ENCODE measurements at places on chromosomes 5 and 9.

DNA sequence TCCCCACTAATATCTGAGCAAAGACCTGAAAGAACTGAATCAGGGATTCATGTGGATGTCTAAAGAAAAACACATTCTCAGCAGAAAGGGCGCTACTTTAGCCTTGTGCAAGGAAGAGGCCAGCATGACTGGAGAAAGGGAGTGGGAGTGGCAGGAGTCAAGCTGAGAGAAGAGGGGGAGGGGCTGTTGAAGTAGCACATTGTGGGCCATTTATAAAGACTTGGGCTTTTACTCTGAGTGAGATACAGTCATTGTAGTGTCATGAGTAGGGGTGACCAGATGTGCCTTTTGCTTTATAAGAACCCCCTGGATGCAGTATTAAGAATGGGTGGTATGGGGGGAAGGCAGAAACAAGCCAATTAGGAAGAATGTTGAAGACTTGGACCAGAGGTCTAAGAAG is 452.8 kb downstream of the ENC1 start:
- H3K4me1 ChIP-seq = no peaks in the 10 kb centered on the region
- peaks cover 12% of the 10 kb centered on the region for H3K27me3 ChIP-seq
- DNase-seq = no peak
- no peak overlapping the region for H3K27ac ChIP-seq
- no peak overlapping the region for H3K4me3 ChIP-seq

DNA sequence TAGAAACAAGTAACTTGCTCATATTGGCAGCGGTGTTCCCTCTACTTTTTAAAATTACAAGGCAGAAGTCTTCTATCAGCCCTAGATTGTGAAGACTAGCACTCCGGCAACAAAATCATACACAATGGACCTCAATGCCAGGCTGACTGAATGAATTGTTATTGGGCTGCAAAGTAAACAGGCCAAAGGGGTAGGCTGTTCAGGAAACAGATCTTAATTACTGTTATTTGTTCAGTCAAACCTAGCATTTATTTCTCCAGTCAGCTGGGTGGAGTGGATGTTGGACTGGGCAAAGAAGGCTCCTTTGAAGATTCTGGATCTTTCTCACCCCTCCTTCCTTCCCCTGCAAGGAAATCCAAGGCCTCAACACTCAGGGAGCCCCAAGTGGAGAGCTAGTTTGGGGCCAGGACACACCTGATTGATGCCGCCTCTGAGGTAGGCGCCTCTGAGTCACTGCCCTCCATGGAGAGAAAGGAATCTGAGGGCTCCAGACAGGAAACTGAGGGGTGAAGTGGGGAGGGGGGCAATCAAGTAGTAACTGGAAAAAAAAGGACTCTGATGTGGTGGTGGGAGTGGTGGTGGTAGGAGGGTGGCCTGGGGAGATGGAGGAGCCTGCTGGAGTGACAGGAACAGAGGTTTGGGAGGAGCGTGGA is 35.5 kb downstream of the SERINC5 start:
- peak overlapping the region; percentile 43 for H3K27ac ChIP-seq
- no peak for DNase-seq
- peaks cover 17% of the 10 kb centered on the region for H3K36me3 ChIP-seq
- no peak overlapping the region for H3K4me3 ChIP-seq
- no peaks in the 10 kb centered on the region for H3K27me3 ChIP-seq

GRCh38 chr9:132146039-132146438 is 15.8 kb upstream of the NTNG2 start:
- H3K4me3 ChIP-seq = no peak overlapping the region
- DNase-seq = no peak
- no peak overlapping the region for H3K27ac ChIP-seq

DNA sequence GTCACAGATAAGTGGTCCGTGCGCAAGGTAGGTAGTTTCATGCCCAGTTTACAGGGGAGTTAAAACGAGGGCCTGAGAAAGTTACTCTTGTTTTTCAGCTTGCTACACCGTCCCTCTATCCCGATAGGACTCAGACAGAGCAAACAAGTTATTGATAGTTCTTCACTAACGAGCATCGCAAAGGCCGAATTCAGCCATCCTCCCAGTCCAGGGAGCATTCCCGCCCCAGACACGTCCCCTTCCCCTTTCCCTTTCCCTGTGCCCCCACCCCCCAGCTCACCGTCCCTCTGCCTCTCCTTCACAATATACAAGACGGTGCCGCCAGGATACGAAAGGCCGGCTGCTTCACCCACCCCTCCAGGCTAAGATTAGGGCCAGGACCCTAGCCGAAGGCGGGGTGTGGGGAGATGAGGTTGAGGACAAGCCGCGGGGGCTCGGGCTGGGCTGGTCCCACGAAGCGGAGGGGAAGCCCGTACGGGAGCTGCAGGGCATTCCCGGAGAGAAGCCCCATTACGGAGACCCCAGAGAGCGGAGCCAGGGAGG is 599 bp downstream of the KIAA1191 start:
- H3K4me3 ChIP-seq = peak overlapping the region; percentile 97
- peak; percentile 7 for DNase-seq
- H3K36me3 ChIP-seq = peaks cover 17% of the 10 kb centered on the region
- H3K4me1 ChIP-seq = peaks cover 36% of the 10 kb centered on the region
- H3K27ac ChIP-seq = peak overlapping the region; percentile 91

DNA sequence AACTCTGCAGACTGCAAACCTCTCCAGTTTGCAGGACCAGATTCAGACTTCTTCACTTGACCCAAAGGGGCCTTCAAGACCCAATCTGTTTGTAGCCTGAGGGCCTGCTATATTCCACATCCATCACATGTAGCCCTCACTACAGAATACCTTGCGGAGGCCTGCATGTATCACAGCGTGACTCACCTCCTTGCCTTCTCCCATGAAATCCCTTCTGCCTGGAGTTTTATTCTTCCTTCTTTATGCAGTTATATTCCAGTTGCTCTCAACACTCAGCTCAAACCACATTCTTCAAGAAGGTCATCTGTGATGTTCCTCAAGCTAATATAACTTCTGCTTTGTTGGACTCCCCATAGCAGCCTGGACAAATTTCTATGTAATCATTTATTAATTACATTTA is 198.5 kb upstream of the PTGER4 start:
- H3K4me1 ChIP-seq = peaks cover 47% of the 10 kb centered on the region
- H3K27me3 ChIP-seq = no peaks in the 10 kb centered on the region
- H3K4me3 ChIP-seq = no peak overlapping the region
- no peak for DNase-seq

- no peak overlapping the region for H3K4me3 ChIP-seq
- DNase-seq = no peak
- no peaks in the 10 kb centered on the region for H3K4me1 ChIP-seq
- H3K27ac ChIP-seq = no peak overlapping the region
These were observed 9.0 kb downstream of the GPSM1 start for GRCh38 chr9:136336156-136336870.

- no peaks in the 10 kb centered on the region for H3K4me1 ChIP-seq
- H3K27me3 ChIP-seq = no peaks in the 10 kb centered on the region
- H3K36me3 ChIP-seq = no peaks in the 10 kb centered on the region
These were observed 147.5 kb upstream of the RUSC2 start for GRCh38 chr9:35342221-35342958.

GRCh38 chr9:94159069-94159939 is 75.0 kb downstream of the PTPDC1 start:
- no peaks in the 10 kb centered on the region for H3K27me3 ChIP-seq
- no peak for DNase-seq
- H3K27ac ChIP-seq = no peak overlapping the region
- no peak overlapping the region for H3K4me3 ChIP-seq

DNA sequence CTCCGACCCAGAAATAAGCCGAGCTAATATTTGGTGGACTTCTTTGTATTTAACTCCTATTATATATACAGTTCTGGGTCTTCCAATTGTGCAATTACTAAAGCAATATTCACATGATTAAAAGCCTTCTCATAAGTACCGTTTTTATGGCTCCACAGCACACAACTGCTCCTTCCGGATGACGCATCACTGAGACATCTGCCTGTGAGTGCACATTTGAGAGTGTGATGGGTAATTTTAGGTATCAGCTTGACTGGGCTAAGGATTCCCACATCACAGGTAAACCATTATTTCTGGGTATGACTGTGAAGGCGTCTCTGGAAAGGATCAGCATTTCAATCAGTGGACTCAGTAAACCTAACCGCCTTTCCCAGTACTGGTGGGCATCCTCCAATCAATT is 77.5 kb upstream of the SYK start:
- no peaks in the 10 kb centered on the region for H3K4me1 ChIP-seq
- H3K27me3 ChIP-seq = peaks cover 12% of the 10 kb centered on the region
- no peak overlapping the region for H3K4me3 ChIP-seq
- no peaks in the 10 kb centered on the region for H3K36me3 ChIP-seq
- H3K27ac ChIP-seq = no peak overlapping the region

DNA sequence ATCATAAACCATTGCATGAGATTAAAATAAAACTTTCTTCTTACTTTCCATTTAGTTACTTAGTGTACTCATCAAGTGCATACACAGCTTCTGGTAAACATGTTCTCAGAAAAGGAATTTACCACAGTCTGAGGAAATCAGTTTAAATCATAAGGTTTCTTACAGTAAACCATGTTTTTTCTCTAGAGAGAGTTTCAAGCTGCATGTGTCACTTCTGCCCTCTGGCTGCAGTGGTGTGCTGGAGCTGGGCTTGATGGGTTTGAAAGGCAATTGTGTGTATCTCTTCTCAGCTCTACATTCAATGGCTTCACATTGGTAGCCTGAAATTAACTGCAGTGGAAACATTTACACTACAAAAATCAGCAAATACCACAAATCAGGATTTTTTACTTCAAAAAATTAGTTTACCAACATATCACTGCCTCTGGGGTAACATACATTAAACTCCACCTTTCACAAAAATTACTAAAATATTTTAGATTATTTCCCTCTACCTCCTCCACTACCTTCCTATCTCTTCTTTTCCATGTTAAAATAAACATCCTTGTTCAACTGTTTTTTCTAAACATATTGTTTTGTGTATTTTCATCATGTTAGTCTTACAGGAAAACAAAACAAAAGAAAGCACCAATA is 414.3 kb downstream of the ANXA1 start:
- DNase-seq = no peak
- no peaks in the 10 kb centered on the region for H3K27me3 ChIP-seq
- H3K4me1 ChIP-seq = no peaks in the 10 kb centered on the region

DNA sequence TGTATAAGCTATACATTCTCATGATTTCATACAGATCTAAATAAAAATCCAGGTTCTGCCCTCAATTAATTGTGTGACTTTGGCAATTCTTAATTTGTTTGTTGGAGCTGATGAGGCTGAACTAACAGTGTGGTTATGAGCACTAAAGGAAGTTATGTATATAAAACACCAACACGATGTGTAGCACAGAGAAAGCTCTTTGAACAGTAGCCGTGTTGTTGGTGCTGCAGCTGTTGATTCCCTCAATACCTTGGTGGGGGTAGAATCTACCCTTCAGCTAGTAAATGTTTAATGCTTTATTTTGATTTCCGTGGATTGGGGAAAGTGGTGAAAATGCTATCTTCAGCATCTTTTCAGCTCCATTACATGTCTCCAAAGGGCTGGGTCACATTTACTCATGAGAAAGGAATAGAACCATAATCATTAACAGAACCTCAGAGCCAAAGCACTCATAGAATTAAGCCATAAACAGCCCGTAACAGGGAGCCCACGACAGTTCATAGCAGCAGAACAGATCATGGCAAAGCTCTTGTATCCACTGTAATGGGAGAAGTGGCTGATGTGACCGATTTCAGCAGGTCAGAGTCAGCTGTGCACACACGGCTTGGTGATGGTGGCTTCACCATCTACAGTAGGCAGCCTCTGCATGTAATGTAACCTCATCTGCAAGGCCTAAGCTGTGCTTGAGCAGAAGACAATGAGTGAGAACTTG is 332.7 kb downstream of the DIRAS2 start:
- no peaks in the 10 kb centered on the region for H3K36me3 ChIP-seq
- no peaks in the 10 kb centered on the region for H3K4me1 ChIP-seq
- no peak overlapping the region for H3K4me3 ChIP-seq
- H3K27me3 ChIP-seq = peaks cover 11% of the 10 kb centered on the region
- DNase-seq = no peak

DNA sequence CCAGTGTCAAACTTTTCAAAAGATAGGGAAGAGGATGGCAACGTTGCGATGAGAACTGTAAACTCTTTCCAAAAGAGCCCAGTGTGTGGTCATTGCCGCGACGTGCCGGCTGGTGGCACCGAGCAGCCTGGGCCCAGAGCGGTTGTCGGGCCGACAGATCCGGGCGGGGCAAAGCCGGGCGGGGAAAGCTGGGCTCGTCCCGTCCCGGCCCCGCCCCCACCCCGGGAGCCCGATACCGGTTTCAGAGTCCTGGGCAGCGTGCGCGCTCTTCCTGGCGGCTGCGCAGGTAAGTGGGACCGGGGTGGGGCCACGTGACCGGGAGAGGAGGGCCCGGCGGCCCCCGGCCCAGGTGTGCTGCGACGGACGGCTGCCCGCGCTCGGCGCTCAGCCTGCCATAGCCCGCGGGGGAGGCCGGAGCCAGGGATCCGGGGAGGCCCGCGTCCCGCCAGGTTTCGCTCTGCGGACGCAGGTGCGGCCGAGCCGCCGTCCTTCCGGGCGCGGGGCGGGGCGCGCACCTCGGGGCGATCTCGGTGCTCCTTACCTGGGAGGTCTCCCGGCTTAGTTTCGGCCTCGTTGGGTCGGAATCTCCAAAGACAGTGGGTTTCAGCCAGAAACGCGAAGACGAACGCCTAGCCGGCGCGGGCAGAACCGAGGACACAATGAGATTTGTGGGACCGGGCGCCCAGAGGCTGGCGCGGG is at the start of gene MARVELD2:
TSS of gene MARVELD2 (plus strand) at position 232 of the 699 bp plus-strand sequence. CDS start 4,270 bp downstream, outside the sequence.
- peaks cover 4% of the 10 kb centered on the region for H3K27me3 ChIP-seq
- H3K36me3 ChIP-seq = peaks cover 15% of the 10 kb centered on the region
- no peak within 1 kb of the TSS for H3K27ac ChIP-seq
- DNase-seq = no peak

DNA sequence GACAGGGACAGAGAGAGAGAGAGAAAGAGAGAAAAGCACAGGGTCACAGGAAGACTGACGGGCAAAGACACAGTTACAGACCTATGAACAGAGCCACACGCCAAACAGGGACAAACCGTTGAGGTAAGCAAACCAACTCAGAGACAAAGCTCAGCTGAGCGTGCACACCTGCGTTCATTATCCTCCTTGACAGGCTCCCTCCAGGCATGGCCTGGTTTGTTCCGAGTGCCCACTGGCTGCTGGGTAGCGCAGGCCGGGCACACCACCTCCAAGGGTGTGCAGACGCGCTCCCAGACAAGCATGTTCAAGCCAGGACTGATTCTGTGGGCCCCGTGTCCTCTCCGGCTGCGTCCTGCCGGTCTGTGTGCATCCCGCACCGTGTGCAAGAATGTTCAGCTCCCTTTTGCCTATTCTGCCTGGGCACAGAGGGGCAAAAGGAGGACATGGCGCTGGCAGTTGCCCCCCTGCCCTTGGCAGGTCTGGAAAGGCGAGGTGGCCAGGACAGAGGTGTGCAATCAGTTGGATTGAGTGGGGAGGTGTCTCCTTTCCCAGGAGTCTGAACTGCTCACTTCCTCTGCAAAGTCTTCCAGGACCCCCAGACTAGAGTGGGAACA is 467 bp upstream of the SMIM32 start:
- H3K4me3 ChIP-seq = no peak overlapping the region
- H3K4me1 ChIP-seq = no peaks in the 10 kb centered on the region
- peaks cover 32% of the 10 kb centered on the region for H3K27me3 ChIP-seq
- no peak overlapping the region for H3K27ac ChIP-seq

All from activated T-helper 1 cell treated with anti-CD3 and anti-CD28 coated beads, Interleukin-12 subunit alpha, Interleukin-12 subunit beta, Interleukin-2, Interleukin-4 antibody, amounts not matched to agents 30 ng/mL and 10 ng/mL and 1 ng/mL, durations not matched to agents 14 hours and 24 hours and 36 hours (primary cell).